Sigmoid colon (tissue), 7 donors: ENCODE measurements at places on chromosomes 6 and 20. TPM values are rescaled to one million over a fixed set of nuclear protein-coding genes. Genes with fewer than 3 reads are reported as not detected.

OSBPL2 gene
- polyA plus RNA-seq = 36.3 TPM

MUCL3 gene
- polyA plus RNA-seq = under 0.01 TPM

ANKEF1 gene
- 2.4 TPM for polyA plus RNA-seq

GRCh38 chr6:12886961-12887775, 170.6 kb downstream of the PHACTR1 start:
- DNase-seq = no peak

DNA sequence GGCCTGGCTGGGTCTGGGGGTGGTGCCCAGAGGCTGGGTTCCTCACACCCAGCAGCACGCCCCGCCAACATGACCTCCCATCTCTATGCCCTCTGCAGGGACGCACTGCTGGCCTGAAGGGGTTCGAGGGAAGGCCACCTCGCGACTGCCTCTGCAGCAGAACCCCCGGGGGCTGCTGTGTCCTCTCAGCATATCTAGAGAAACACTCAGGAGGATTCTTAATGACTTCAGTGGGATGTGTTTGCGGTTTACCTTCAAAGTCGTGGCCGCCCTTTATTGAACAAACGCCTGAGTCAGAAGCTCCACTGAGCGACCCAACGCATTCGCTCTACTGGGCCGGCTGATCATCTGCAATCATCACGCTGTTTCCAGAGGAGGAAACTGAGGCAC, 54.8 kb upstream of the GATA5 start:
- DNase-seq = no peak

DNA sequence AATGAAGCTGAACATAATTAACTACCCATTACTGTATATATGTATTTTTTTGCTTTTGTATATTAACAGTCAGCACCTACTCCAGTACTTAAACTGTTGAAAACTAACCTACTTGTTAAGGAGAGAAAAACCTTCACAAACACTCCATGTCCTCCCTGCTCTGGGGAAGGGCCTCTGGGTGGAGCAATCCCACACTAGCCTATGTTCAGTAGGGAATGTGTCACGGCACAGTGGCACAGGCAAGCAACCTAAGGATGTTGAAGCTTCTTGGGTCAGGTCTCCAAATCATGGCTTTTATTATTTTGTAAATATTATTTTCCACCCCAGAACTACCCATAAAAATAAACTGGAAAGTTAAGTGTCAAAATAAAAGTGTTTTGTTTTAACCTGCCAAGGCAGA, 5.3 kb downstream of the MAN1A1 start:
- no peak for DNase-seq

- DNase-seq = no peak
Measured at GRCh38 chr6:72636786-72637185, 14.9 kb downstream of the KCNQ5 start.

DNA sequence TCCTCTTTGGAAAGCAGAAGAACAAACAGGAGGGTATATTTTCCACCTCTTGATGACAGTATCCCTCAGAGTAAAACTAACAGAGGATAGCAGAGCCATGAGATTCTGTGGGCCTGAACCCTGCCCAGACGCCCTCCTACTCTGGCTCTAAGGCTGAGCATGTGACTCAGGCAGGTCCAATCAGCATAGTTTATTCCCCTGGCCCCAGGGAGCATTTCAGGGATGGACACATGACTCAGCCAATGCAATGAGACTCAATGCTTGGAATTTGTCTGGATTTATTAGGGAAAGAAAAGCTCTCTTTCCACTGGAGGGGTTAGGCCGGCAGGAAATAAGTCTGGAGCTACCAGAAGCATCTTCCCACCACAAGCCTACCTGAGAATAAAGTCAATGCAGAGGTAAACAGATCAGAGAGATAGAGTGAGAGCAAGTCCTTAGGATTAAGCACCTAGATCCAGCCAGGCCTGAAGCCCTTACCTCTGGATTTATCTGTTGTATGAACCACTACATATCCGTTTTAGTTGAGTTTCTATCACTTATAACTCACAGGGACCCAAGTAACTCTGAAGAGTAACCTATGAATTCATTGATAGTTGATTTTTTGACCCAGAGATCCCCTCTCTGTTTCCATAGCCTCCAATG, 68.2 kb upstream of the EYA2 start:
- DNase-seq = no peak

EYS gene
- not detected for polyA plus RNA-seq

MCCD1 gene
- polyA plus RNA-seq = not detected

DNA sequence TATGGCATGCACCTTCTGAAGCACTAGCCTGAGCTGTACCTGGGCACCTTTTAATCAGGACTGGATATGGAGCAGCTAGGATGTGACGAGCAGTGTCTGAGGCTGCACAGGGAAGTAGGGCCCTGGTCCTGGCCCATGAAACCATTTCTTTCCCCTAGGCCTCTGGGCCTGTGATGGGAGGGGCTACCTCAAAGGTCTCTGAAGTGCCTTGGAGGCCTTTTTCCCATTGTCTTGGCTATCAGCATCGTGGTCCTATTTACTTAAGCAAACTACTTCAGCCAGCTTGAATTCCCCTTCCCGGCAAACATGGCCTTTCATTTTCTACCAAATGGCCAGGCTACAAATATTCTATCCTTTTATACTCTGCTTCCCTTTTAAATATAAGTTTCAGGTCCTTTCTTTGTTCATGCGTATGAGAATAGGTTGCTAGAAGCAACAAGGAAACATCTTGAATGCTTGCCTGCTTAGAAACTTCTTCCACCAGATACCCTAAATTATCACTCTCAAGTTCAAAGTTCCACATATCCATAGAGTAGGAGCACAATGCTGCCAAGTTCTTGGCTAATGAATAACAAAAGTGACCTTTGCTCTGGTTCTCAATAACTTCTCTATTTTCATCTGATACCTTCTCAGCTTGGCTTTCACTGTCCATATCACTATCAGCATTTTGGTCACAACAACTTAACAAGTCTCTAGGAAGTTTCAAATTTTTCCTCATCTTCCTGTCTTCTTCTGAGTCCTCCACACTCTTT, 673.1 kb downstream of the HTR1B start:
- DNase-seq = no peak

GRCh38 chr6:76771059-76771634, 692.1 kb downstream of the HTR1B start:
- no peak for DNase-seq

DNA sequence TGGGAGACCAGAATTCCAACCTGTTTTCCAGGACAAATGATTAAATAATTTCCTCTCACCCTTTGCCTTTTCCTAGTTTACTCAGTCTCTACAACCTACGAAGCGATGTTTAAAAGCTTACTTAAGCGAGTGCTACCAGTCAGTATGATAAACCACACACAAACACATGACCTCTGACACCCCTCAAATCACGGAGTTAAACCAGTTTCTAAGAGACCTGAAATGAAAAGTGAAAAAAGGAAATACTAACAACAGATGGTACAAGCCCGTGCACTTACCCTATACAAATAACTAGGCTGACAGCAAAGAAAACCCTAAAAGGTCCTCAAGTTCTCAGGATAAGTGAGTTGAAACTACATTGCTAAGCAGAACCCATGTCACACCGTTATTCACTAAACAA, 7.7 kb downstream of the TNFRSF21 start:
- no peak for DNase-seq

DNA sequence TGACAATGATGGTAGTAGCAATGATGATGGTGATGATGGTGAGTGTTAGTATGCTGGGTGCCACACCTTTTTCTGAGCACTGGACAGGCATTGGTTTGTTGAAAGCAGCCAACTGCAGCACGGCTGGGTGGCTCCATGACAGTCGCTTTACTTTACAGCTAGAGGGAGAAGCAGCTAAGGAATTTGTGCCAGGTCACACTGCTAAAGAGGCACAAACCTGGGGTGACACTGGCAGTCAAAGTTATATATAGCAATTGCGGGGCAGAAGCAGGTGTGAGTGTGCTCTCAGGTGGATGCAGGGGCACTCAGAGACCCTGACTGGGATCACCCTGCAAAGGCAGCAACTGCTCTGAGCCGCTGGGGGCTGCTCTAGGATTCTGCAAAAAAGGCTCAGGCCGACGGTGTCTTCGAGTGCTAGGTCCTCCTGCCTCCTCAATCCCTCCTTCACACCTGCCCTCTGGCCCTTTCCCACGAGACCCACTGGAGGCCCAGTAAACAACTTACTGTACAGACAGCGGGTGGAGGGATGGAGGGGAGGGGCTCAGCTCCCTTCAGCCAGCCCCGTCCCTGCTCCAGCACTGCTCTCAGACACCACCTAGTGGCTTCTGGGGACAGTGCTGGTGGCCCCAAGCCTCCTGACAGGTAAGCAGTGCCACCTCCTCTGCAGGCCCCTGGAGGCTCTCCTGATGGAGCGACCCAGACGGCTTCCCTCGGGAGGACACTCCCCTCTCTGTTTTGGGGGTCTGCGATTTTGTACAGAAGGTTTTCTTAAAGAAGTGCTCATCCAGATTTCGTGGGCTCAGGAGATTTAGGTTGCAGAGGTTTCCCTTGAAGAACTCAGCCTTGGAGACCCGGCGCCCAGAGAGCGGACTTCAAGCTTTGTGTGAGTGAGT, 4.4 kb upstream of the RPS21 start:
- DNase-seq = peak; percentile 89
